ENCODE measurements at places on chromosomes 4 and X.

- no peak for DNase-seq
These were observed 247.6 kb downstream of the CBLL2 start for GRCh38 chrX:22520128-22520828.

DNA sequence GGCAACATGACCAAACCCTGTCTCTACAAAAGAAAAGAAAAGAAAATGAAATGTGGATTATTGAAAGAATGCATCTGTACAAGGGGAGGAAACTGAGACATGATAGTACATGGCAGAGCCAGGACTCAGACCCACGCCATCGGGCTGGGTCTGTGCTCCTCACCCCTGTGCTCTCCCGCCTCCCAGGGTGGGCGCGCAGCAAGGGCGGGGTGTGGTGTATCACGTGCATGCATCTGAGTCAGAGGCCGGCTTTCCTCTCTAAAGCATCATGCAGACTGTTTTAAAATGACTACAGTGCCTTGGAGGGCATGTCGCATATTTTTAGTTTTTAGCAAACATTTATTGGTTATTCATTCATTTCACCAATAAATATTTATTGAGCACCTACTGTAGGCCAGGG, 47.8 kb downstream of the HTT-AS start:
- DNase-seq: no peak

DNA sequence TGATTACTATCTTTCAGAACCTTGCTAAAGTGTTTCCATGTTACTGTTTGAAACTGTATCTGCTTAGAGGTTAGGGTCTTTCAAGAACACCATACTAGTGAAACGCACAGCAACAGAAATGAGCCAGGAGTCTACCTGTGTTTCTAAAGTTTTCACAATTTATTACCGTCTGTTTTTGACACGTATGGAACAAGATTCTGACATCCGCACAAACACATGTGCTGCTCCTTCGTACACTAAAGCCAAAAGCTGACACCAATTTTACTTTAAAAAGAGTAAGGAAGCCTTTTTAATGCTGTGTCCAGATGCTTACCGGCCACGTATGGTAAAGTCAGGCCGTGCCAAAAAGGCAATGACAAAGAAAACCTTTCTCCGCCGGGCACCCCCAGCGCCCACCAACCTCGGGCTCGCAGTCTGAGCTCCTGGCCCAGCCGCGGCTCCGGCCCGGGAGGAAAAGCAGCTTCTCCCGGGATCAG, 532 bp downstream of the RPS4X start:
- peak; percentile 9 for DNase-seq

GRCh38 chr4:26850528-26850927, 10.1 kb upstream of the STIM2 start:
- no peak for DNase-seq
